CD4-positive, alpha-beta T cell (primary cell): ENCODE measurements at places on chromosomes 7 and 10. TPM values are rescaled to one million over a fixed set of nuclear protein-coding genes. Genes with fewer than 3 reads are reported as not detected.
A peak's percentile ranks its signal among the peaks of the same experiment; 100 is the strongest.

Gene MKX
- not detected for total RNA-seq

DNA sequence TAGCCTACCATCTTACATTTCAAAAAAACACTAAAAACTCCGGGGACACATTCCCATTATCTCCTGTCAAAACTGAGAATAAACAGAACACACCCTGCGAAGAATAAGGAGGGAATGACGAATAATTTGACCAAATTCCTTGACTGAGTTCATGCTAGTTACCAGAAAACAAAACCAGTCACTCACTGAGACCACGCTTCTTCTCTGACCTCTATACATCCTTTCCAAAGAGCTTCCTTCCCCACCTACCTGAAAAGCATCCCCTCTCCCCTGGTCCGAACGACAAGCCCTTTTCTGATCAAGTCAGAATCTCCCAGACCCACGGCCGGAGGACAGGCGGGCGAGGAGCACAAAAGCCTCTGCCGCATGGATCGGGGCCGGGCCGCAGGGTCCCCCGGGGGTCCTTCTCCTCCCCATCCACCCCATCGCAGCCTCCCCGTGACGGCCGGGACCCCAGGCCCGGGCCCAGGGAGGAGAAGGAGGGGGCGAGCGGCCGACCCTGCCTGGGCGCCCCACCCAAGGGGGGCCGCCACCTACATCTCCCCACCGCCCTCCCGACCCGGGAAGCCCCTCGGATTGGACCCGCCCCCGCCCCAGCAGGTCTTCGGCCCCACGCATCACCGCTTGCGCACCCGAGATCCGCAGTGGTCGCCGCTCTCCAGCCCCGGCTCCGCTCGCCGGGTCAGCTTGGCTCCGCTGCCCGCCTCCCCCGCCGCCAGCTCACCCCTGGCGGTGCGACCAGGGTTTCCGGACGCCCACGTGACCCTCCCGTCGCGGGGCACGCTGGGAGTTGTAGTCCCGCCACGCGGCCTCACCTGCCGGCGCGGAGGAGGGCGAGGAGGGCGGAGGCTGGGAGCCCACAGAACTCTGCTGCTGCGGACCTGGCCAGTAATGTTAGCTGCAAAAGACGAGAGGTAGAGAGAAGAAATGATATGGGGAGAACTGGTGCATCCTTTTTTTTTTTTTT is at the start of gene SLC37A3:
SLC37A3 (minus strand) TSS at position 747 of the 967 bp plus-strand sequence. CDS start 16,004 bp downstream, outside the sequence.
- DNase-seq, result peak; percentile 88

- DNase-seq, result no peak
These were observed 146.7 kb upstream of the UNC5B start for GRCh38 chr10:71065659-71066058.

Gene FLNC
- 0.08 TPM for total RNA-seq

Gene PKD1L1
- total RNA-seq, result 0.20 TPM

DNA sequence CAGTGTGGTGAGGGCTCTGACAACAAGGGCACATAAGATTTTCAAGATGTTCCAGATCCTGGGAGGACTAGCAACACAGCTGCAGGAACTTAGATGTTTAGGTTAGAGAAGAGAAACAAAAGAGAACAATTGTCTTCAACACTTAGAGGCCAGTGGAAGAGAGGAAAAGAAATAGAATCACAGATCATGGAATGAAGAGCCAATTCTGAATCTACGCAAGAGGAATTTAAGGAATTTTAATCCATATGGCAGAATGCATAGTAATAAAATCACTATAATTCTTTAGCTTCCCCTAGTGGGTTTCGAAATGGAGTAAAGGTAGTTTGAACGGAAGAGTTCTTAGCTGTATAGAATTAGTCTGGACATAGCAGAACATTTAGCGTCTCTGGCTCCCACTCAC is 114.6 kb upstream of the LRRTM3 start:
- no peak for DNase-seq

GRCh38 chr10:11325817-11326216 is 285.6 kb downstream of the USP6NL start:
- no peak for DNase-seq

Gene NEUROG3
- not detected for total RNA-seq

Gene RFC2
- total RNA-seq, result 9.6 TPM

Gene CLEC2L
- not detected for total RNA-seq

DNA sequence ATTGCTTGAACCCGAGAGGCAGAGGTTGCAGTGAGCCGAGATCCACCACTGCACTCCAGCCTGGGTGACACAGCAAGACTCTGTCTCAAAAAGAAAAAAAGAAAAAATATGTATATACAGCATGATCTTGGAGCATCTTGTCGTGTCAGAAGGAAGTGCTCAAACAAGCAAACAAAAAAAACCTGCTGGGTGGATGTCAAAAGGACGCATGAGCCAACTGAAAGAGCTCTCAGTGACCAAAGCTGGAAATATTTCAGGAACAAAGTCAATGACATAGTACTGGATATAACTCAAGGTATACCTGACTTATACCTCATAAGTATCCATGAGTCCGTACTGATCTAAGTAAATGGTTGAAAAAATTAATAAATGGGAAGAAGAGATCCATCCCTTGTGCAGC is 94.6 kb upstream of the ANLN start:
- no peak for DNase-seq

Gene CALHM1
- not detected for total RNA-seq

Gene NPTX2
- total RNA-seq, result not detected

Gene PLEKHS1
- total RNA-seq, result 0.08 TPM

Gene LOXL4
- not detected for total RNA-seq

Gene WEE2
- total RNA-seq, result 0.14 TPM

- no peak for DNase-seq
These were observed 170.8 kb downstream of the ARHGAP12 start for GRCh38 chr10:31757831-31758230.

DNA sequence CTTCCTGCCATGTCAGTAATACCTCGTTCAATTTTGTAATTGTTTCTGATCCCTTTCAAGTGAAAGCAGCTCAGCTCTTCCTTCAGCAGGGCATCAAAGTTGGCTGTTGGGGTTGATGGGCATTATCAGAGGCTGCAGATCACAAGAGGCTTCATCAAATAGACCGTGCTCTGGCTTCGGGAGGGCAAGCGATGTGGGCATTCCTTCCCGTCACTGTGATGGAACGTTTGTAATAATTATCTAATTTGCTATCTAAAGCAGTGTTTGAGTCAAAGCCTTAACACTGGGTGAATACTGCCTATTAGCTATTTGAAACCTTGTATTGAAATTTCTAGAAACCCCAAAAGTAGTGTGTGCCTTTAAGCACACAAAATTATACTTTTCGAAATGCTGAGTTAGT is 170.1 kb downstream of the OTUD1 start:
- DNase-seq, result no peak

- no peak for DNase-seq
These were observed 2.3 kb downstream of the CCDC136 start for GRCh38 chr7:128794020-128794419.

GRCh38 chr7:94395141-94396036 is 694 bp downstream of the COL1A2 start:
- peak; percentile 15 for DNase-seq

Gene ARHGEF35
- 2.0 TPM for total RNA-seq

- no peak for DNase-seq
These were observed 9.8 kb upstream of the TOMM7 start for GRCh38 chr7:22832401-22832800.

Gene TMEM72
- not detected for total RNA-seq

DNA sequence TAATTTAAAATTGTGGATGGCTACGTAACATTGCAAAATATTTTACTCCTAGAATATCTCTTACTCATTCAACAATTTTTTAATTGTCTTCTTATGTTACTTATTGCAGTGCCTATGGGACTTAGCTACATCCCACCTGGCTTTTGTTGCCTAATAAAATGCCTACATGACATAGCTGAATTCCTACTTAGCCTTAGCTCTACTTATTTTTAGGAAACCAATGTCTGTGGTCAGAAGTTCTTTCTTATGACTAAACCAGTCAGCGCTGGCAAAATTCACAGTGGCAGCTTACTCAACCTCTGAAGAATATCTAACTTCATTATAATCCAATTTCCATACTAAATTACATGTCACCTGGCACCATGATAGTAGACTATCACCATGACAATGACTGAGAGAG is 1612.4 kb upstream of the LRRTM3 start:
- no peak for DNase-seq

- DNase-seq, result no peak
These were observed 131.0 kb upstream of the C1GALT1 start for GRCh38 chr7:7051206-7051877.

GRCh38 chr7:76346097-76346496 is 12.7 kb downstream of the YWHAG start:
- no peak for DNase-seq

GRCh38 chr10:117130346-117130745 is 7.7 kb downstream of the VAX1 start:
- DNase-seq, result no peak

Gene IDI2
- not detected for total RNA-seq

GRCh38 chr10:96618653-96619052 is 31.8 kb upstream of the TM9SF3 start:
- no peak for DNase-seq

GRCh38 chr7:4769761-4770160 is 5.7 kb upstream of the AP5Z1 start:
- DNase-seq, result no peak

Gene PPRC1
- 22.9 TPM for total RNA-seq

Gene CRTAC1
- total RNA-seq, result not detected

GRCh38 chr7:8277394-8277982 is 15.5 kb upstream of the ICA1 start:
- no peak for DNase-seq

DNA sequence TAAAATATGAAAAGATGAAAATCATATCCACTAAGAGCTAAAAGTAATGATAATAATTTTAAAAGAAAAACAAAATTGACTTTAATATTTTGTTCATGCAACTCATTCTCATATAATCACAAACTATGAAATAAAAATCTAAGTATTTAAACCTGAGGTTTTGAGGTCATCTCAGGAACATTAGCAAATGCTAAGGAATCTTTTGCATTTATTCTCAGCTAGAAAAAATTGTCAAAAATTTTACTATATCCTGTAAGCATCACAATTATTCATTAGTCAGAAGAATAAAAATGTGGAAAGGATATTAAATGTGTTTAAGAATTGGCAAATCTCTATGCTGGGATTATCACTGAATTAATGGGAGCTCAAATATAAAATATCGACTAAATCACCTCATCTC is 36.8 kb upstream of the TAX1BP1 start:
- DNase-seq, result no peak

Gene DYNC1I1
- total RNA-seq, result not detected

Gene TSPAN33
- 3.6 TPM for total RNA-seq

DNA sequence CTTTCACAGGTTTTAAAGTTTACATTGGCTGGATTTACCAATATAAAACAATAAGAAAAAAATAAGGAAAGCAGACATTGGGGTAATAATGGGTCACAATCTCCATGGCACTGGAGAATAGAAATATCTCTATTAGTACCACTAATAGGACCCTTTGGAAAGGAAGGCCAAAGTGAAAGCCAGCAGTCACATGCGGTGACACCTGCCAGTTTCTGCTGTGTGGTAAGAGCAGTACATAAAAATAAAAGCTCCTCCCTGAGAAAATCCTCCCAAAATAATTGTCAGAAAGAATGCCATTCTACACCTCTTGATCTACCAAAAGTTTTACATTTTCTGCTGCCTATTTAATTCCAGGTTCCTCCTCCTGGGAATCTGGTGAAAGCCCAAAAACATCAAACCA is 30.4 kb upstream of the SLC13A1 start:
- DNase-seq, result no peak

GRCh38 chr7:19376538-19376937 is 231.3 kb upstream of the FERD3L start:
- DNase-seq, result no peak

Gene MNX1
- not detected for total RNA-seq

Gene LRRC4
- 1.1 TPM for total RNA-seq
